NCI-H1105 (cell line): ENCODE measurements at places on chromosomes 6 and 20.

DNA sequence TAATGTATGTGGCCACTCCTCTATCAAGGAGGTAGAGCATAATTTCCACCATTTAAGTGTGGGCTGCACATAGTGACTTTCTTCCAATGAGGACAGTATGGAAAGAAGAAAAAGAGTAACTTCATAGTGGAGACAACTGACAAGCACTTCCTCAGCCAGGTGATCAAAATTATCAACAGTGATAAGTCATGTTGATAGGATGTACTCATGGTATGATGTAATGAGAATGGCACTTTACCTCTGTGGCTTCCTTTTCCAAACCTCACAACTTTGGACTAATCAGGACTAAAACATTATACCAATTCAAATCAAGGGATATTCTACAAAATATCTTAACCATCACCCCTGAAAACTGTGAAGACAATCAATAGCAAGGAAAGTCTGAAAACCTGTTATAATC, 302.3 kb upstream of the CITED2 start:
- DNase-seq = no peak

- no peak for DNase-seq
Observed at GRCh38 chr6:12418946-12419345, 128.8 kb downstream of the EDN1 start.

- DNase-seq = no peak
Observed at GRCh38 chr6:164258421-164258820, 843.9 kb downstream of the QKI start.

DNA sequence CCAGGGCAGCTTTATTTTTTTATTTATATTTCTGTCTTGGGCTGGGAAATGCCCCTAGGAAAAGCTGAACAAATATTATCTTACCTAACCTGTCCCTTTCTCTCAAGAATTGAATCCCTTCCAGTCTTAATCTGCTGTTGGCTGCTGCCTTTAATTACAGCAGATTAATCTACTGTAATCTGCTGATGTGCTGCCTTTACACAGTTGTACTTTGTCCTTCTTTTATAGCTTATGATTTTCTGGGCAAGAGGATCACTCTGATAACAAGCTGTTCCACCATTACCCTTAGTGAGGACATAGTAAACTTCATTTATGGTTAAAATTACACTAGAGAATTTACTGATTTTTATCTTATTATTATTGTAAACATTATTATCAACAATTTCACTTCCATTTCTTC, 234.5 kb upstream of the MAN1A1 start:
- DNase-seq = no peak

- peak; percentile 56 for DNase-seq
Observed at GRCh38 chr20:32019156-32019510, 8.9 kb downstream of the CCM2L start.

- DNase-seq = no peak
Observed at GRCh38 chr20:21101932-21102575, 4.1 kb downstream of the LINC00237 start.

- DNase-seq = no peak
Observed at GRCh38 chr6:7899889-7900213, 10.7 kb downstream of the TXNDC5 start.

DNA sequence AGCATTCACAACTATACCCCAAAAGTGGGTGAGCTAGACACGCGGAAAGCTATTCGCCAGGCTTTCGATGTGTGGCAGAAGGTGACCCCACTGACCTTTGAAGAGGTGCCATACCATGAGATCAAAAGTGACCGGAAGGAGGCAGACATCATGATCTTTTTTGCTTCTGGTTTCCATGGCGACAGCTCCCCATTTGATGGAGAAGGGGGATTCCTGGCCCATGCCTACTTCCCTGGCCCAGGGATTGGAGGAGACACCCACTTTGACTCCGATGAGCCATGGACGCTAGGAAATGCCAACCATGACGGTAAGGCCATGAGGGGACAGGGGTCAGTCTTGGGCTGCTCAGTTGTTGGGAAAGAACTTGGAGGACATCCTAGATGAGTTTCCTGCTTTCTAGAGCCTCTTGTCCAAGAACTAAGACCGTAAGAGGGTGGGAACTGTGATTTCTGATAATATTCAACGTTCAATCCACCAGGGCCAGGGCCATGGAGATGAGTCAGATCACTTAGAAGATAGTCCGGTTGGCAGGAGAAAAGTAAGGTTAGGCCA, 23.4 kb downstream of the MMP24OS start:
- no peak for DNase-seq

DNA sequence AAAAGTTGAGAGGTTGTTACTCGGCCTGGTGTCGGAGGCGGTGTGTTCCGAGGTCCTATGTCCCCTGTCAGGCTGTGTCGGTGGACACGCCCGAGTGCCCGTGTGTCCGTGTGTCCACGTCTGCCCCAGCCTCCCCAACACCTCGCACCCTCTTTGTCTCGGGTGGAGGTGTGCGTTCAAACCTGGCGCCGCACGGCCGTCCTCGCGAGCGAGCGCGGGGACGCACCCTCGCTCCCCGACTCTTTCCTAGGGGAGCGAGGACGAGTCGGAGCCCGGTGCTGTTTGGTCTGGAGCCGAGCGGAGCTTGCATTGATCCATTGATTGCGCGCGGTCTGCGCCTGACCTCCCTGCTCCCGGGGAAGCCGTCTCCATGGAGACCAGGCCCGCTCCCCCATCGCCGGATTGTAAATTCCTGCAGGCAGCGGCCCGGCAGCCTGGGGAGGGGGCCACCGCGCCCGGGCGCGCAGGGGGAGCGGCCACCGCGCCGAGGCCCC, 411 bp upstream of the SCUBE3 start:
- no peak for DNase-seq

GRCh38 chr6:71106276-71106675, 149.4 kb upstream of the B3GAT2 start:
- DNase-seq = no peak

- DNase-seq = no peak
Observed at GRCh38 chr6:5946181-5946580, 60.5 kb downstream of the NRN1 start.

- DNase-seq = no peak
Observed at GRCh38 chr20:52004715-52005114, 186.9 kb downstream of the ZFP64 start.

- no peak for DNase-seq
Observed at GRCh38 chr20:36538026-36538722, 3.1 kb upstream of the MYL9 start.

DNA sequence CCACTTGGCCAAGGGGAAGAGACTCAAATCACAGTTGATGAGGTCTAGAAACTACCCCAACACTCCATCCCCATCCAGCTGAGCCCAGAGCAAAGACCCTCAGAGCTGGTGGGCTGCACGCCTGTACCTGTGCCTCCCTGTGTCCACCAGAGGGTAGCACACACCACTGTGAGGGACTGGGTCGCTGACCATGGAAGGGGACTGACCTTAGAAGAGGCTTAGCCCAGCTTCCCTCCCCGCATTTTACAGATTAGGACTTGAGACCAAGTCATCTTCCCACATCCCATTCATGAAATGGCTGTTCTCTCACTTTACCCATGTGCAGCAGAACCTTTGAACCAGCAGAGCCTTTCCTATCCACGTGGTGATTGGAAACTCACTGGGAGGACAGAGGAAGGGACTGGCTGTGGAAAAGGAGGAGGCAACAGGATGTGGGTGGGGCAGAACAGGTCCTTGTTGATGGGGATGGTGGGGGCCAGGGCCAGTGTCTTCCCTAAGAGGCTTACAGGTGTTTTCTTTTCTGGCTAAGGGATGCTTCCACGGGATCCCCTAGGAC, 44.3 kb downstream of the CPXM1 start:
- no peak for DNase-seq

- DNase-seq = no peak
Observed at GRCh38 chr6:68114463-68115047, 520.5 kb upstream of the ADGRB3 start.

DNA sequence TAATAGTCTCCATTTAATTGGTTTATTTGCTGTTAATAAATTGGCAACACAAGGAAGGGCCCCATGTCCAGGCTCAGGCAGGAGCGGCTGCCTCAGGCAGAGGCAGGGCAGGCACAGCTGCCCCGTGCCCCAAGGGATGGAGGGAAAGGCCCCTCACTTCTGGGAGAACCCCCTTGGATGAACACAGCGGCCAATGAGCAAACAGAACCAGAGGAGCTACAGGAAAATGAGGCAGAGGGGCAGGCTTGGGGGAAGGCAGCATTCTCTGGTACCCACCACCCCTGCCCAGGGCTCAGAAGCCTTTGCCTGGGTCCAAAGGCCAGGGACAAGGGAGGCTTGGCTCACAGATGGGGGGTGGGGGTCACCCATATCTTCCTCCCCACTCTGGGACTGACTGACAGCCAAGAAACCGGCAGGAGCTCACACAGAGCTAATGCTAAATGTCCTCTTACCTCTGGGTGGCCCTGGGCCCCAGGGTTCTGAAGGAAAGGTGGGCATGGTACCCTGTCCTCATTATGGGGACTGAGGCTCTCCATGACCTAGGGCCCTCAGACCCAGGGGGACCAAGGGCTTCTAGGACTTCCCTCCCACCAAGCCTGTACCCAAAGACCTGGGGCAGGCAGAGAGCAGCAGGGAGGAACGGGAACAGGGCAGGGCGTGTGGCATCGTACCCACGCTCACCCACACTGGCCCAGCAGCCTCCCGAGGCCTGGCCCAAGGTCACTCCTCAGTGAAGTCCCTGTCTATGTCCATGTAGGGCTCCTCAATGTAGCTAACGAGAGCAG, 47.0 kb downstream of the MYH7B start:
- DNase-seq = no peak

- no peak for DNase-seq
Observed at GRCh38 chr6:134432036-134432435, 114.1 kb upstream of the SGK1 start.

DNA sequence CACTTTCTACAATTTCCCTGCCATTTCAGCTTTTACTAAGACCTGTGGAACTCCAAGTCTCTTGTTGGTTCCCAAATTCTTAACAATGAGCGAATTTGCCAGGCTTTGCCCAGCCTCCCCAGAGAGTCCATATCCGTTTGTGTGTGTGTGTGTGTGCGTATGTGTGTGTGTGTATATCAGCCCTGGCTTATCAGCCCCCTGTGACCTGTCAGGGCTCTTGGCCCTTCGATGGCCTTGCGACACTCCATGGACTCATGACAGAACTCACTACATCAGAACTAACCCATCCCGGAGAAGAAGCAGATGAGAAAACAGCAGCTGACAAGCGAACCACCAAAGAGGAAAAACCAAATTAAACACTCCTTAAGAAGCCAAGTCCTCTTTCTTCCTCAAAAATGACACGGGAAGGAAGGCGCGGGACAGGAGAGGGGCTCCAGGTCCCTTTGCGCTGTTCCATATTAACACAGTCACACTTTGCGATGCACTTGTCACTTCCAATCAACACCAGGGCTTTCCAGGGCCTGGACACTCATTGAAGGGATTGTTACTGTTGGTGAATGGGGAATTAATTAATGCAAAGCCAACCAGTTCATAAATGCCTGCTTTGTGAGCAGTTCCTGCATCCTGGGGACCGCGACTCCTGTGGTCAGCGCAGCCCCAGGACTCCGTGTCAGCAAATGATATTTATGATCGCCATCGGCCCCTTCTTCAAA, 524.0 kb downstream of the CD83 start:
- DNase-seq = no peak

DNA sequence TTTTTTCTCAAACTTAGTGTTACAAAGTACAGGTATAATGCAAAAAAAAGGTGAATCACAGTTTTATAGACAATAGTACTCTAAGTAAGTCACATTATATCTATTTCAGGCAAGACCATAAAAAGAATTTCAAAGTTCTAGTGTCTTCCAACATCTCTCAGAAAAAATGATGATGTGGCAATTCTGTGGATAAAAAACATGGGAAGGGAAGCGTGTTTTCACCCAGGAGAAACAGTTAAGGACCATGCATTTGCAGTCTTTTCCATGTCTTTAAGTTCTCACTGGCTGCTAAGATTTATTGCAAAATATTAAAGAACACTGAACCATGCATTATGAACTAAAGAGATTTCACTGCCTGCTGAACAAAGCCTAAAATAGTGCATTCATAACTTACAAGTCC, 1.8 kb downstream of the SSR1 start:
- no peak for DNase-seq

DNA sequence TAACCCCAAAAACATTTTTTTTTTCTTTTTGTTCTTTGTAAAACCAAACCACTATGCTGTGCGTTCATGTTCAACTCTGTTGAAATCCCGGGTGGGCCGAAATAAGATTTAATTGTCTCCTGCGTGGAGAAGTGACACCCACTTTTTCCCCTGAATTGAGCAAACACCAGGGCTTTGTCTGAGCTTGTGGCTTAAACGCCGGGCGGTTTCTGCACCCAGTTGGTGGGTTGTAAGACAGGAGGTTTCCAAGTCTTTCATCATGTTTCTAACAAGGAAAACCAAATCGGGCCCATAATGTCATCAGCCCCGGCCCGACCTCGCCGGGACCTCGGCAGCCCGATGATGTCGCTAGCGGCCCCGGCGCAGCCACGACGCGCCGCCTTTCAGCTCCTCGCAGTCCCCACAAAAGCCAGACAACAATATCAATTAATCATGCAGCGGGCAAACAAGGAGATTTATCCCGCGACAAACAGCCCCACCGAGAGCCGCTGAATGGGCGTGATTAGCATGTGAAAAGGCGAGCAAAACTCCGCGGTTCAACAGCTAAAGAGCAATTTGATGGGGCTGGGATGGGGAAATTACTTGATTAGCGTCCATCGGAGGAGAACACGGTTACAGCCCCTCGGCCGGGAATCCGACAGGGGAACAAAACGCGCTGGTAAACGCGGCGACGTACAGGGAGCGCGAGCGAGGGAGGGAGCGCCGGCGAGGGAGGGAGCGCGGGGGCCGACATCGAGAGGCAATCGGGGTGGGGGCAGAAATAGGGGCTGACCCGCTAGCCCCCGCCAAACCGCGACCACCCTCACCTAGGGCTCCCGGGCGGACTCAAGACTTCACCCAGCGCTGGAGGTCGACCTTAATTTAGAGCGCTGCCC, 5.3 kb downstream of the LINC00237 start:
- no peak for DNase-seq

DNA sequence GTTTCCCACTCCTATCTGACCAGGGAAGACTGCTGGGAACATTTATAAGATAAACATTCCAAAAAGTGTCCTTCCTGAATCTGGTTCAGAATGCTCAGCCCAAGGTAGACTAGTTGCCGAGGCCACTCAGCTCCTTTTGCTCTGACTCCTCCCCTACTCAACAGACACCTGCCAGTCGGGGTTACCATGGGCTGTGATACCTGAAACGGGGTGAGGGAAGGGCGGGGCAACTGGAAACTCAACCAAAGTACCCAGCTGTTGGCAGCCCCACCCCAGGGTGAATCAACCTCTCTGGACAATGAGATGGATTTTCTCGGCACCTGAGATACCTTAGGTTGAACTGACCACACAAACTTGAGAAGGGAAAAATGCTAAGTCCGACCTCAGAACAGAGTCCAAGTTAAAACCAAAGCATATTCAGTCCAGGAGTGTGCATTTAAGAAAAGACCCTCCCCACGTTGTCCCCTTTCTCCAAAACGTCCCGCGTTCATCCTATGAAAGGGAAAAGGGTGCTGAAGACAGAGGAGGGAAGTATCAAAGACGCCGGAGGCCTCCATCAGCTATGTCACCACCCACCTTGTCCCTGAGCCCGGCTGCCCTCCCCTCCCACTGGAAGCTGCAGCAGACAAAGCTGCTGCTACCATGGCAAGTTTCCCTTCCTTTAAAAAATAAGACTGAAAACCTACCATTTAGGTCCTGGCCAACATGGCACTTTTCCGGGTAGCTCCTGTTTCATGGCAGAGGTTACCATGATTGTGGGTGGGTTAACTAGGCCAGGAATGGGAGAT, 100.1 kb downstream of the SLC23A2 start:
- DNase-seq = no peak
